ENCODE measurements at places on chromosomes 2 and 18. TPM values are rescaled to one million over a fixed set of nuclear protein-coding genes. Genes with fewer than 3 reads are reported as not detected.

TMEM247 gene
- not detected for total RNA-seq

DNA sequence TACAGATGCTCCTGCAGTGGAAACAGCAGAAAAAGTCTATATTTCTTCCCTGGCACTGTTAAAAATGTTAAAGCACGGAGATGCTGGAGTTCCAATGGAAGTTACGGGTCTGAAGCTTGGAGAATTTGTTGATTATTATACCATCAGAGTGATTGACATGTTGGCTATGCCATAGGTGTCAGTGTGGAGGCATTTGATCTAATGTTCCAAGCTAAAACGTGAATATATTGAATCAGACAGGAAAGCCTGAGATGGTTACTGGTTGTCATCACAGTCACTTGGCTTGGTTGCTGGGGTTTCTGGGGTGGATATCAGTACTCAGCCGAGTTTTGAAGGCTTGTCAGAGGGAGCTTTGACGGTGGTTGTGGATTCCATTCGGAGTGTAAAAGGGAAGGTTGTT, 262.9 kb upstream of the CNTNAP5 start:
- DNase-seq, result no peak

DNA sequence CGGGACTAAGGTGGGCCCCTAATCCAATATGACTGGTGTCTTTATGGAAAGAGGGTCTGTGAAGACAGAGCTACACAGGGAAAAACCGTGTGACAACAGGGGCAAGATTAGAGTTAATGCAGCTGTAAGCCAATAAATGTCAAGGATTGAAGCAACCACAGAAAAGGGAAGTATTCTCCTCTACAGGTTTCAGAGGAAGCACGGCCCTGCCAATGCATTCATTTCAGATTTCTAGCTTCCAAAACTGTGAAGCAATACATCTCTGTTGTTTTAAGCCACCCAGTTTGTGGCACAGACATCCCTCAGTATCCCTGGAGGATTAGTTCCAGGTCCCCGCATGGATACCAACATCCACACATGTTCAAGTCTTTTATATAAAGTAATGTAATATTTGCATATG, 48.8 kb downstream of the SPP2 start:
- DNase-seq, result no peak

- DNase-seq, result no peak
Measured at GRCh38 chr2:12014088-12014960, 267.9 kb downstream of the LPIN1 start.
